ENCODE measurements at places on chromosomes 4 and X.

DNA sequence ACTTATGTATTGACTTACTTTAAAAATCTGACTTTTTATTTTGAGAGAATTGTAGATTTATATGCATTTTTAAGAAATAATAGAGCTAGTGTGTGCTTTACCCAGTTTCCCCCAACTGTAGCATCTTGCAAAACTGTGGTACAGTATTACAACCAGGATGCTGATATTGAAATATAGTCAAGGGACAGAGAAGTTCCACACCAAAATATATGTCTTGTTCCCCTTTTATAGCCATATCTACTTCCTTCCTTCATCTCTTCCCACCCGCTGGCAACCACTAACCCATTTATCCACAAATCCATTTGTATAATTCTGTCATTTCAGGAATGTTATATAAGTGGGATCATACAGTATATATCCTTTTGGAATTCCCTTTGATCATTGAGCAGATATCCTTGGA is 16.8 kb downstream of the KDM6A start:
- no peak for DNase-seq

DNA sequence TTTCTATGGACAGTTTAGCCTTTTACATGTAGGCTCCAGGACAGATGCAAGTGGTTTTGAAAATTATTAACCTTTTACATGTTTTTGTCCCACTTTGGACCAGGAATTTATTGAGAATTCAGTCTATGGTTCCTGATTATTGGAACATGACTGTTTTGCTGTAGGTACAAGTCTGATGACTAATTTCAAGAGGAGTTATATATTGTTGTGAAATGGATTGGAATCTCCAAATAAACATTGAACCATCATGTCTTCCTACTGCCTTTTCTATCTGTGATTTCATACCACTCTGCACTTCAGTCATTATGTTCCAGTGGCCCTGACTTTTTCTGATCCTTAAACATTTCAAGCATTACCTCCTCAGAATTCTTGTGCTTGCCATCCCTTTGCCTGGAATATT is 35.9 kb downstream of the TBC1D19 start:
- no peak for DNase-seq

- no peak for DNase-seq
Measured at GRCh38 chrX:18099745-18100144, 120.9 kb downstream of the BEND2 start.

DNA sequence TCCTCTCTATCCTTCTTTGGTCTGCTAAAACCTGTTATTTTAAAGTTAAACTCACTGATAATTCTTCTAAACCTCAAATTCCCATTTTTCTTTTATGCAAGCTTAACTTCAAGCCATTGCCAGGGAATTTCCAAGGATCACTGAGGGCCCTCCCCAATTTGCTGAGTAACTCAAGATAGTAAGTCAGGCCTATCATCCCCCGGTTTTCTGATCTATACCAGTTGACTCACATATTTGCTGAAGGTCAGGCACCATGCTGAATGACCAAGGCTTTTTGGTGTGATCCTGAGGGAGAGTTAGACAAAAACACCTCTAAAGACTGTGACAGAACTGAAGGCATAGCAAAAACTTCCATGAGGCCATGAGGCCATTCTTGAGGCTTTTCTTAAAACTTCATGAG is 1301.9 kb downstream of the PCDH7 start:
- no peak for DNase-seq

GRCh38 chr4:139175646-139176301 is 1.2 kb downstream of the ELF2 start:
- no peak for DNase-seq

- no peak for DNase-seq
Measured at GRCh38 chr4:110003401-110004187, 90.9 kb downstream of the EGF start.

DNA sequence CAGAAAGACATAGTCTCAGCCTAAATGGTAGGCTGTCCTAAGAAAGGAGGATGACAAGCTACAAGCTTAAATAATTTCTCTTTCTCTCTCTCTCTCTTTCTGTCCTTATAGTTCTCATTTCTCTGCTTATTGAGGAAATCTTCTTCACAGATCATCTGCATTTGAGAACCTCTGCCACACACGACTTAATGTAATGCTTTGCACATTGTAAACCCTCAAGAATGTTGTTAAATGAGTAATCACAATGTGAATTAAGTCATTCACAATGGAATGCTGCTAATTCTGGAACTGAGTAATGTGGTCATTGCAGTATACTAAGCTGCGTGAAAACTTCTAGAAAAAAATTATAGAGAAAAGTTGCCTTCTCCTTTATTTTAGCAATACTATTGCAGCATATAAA is 508.9 kb upstream of the FTHL17 start:
- no peak for DNase-seq

GRCh38 chr4:142976482-142976881 is 130.4 kb upstream of the INPP4B start:
- DNase-seq = no peak

DNA sequence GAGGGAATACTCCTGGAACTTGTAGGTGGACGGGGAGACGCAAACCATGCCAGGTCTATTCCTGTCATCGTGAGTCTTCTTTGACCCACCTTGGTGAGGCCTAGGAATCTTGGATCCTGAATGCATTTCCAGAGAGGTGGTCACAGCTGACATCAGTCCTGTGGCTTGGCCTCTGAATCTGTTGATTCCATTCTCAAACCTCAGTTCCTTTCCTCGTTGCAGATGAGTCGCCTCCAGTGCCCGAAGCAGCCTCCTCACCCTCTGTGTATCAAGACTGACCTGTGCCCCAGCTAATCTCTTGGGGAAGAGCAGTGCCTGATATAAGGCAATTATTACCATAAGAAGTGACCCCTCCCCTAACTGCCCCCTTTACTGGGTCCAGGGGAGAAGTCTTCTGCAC is 118.1 kb downstream of the SMIM20 start:
- DNase-seq = no peak

DNA sequence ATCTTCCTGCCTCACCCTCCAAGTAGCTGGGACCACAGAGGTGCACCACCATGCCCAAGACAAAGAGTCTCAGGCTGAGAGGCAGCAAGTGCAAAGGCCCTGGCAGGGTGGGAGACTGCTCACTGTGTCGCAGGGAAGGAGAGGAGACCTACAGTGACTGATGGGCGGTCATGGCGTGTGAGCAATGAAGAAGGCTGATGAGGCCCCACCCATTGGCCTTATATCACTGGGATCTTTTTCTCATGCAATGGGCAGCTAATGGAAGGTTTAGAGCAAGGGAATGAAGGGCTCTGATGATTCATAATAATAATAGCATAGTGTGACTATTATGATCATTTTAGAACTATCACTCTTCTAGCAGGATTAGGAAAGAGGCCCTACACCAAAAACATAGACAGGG is 20.9 kb downstream of the FAM9C start:
- DNase-seq = no peak

GRCh38 chr4:84568496-84568895 is 14.4 kb upstream of the CDS1 start:
- no peak for DNase-seq

GRCh38 chr4:120995266-120996010 is 72.9 kb upstream of the PRDM5 start:
- no peak for DNase-seq

- DNase-seq = no peak
Measured at GRCh38 chr4:185730849-185731608, 81.0 kb downstream of the SORBS2 start.

DNA sequence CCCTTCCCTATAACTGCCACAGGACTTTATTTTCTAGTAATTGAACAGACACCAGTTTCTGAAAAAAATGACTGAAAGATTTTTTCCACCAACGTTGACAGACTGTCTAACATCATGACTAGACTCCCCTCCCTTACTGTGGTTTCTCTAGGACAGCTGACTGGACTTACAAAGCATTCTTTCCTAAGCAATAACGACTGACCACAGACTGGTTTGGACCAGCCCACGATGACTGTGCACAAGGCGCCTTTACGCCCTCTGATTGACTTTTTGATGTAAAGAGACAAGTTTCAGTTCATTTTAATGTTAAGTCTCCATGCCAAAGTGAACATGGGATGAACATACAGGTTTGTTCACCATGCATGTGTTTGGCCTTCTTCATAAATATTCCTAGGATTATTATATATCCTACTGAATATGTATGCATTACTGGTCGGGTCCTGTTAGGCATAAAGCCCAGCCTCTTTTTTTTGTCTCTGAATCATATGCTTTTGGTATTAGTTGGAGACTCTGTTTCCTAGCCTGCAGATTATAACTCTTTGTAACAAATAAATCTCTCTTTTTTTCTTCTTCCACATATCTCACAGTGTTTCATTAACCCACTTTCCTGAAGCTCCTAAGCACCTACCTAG is 50.5 kb upstream of the UGT2B4 start:
- no peak for DNase-seq

DNA sequence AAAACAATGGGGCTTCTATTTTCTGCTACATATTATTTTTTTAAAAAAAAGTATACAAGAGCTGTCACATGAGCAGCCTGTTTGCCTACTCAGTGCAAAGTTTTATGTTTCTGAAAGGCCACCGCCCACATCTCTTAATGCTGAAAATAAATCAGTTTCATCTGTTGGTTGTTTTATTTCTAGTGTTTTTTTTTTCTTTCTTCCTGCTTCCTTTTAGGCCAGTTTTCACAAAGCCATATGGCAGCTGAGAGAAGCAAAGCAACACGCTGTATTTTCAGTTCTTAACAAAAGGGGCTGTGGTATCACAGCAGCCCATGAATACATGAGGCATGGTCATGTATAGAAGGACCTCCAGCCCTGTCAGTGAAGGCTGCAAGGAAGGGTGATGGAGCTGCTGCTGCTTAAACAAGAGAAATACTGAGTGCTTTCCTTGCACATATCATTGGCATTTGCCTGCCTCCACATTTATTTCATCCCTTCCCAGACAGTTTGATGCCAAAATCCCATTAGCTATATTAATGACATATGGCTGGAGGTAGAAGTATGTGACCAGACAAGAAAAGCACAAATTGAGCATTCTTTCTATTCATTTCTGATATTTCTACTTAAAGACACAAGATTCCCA is 172.5 kb downstream of the PCDH18 start:
- no peak for DNase-seq

- DNase-seq = no peak
Measured at GRCh38 chr4:136985683-136986082, 546.6 kb downstream of the PCDH18 start.

- DNase-seq = no peak
Measured at GRCh38 chrX:50117476-50117875, 83.3 kb downstream of the AKAP4 start.

DNA sequence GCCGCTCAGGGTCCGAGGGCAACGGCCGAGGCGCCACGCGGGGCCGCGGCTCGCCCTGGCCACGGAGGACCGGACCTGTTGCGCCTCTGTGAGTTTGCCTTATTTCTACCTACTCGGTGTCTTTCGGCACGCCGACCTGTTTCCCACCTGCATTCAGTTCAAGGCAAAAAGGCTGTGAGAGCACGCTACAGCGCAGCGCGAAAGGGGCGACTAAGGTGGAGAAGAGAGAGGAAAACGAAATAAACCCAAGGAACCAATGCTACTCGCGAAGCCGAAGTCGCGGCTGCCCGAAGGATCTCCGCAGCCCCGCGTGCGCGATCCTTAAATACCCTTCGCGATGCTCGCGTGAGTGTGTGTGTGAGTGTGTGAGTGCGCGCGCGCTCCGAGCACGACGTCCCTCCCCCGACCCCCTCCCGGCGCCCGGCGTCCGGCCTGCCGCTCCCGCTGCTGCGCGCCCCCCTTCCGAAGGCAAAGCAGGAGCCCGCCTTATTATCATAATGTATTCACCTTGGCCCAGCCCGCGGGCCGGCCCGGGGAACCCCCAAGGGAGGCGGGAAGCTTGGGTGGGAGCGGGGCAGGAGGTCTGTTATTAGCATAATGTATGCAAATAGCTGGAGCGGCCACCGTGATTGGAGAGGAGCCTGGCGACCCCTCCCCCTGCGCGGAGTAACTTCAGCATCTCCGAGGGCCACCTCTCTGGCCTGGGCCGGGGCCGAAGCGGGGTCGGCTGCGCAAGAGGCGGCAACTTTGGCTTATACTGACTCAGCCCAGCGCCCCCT is at the start of gene COL25A1:
COL25A1 (minus strand) TSS at position 298 of the 779 bp plus-strand sequence.
- DNase-seq = no peak

- no peak for DNase-seq
Measured at GRCh38 chr4:80053140-80053910, 19.7 kb downstream of the ANTXR2 start.

GRCh38 chrX:130543603-130544325 is 142.0 kb downstream of the RBMX2 start:
- DNase-seq = no peak

GRCh38 chr4:186845137-186845842 is 121.6 kb upstream of the FAT1 start:
- DNase-seq = no peak
